ENCODE measurements at places on chromosomes 5 and 9.

- DNase-seq: no peak
These were observed 203.6 kb downstream of the SNX18 start for GRCh38 chr5:54721116-54721515.

DNA sequence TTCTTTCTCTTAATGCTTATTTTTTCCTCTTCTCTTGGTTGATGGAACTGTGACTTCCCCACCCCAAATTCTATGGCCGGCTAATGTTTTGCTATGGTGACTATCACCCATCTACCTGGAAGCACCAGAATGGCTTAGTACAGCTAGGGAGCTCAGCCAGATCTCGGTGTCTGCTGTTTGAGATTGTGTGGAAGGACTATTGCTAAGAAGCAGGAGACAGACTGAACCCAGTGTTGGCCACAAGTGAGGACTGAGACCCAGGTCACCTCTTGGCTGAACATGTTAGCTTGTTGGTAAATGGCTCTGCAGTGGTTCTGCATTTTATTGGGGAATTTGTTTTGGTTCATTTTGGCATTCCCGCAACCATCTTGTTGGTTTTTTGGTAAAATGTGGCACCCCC is 2.7 kb downstream of the PRRC2B start:
- DNase-seq: no peak

- no peak for DNase-seq
These were observed 52.3 kb upstream of the MYOT start for GRCh38 chr5:137815202-137815990.

GRCh38 chr5:111830333-111830732 is 73.3 kb upstream of the NREP start:
- DNase-seq: no peak

DNA sequence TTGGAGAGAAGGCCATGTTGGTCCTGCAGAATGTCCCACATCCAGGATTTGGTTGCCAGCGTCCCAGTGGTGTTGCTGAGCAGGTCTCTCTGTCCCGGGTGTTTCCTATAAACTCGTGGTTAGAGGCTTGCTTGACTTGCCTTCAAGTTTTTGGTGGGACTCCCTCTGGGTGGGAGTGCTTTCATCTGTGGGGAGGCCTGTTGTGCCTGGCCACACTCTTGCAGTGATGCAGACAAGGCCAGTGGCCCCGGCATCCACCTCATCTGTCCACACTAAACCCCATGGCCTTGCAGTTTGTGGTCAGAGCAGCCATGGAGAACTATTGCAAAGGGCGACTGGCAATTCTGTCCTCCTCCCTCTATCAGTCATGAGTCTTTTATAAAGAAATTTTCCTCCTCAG is 71.8 kb downstream of the PHF2 start:
- DNase-seq: no peak

GRCh38 chr5:179226696-179227095 is 118.6 kb downstream of the ADAMTS2 start:
- no peak for DNase-seq

- no peak for DNase-seq
These were observed 106.2 kb downstream of the RXRA start for GRCh38 chr9:134432471-134432870.

DNA sequence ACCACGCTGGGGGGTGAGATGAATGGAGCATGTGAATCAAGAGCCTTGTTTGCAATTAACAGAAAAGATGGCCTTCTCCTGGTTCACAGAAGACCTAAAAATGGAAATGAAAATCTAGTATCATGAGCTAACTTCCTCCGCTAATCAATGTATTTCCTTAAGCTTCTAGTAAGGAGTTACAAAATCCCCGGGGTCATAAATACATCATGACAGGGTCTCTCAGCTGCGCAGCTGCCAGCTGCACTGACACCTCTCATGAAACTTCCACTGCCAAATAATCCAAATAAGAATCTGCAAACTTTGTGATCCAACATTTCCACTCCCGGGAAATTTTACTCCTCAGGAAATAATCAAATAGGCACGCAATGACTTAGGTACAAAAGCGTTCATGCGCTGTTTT is 11.9 kb downstream of the MYO10 start:
- DNase-seq: no peak

GRCh38 chr5:3149899-3150298 is 398.4 kb upstream of the IRX2 start:
- no peak for DNase-seq

GRCh38 chr9:87236546-87236945 is 261.1 kb upstream of the DAPK1 start:
- no peak for DNase-seq

- no peak for DNase-seq
These were observed 44.0 kb upstream of the IER5L start for GRCh38 chr9:129221979-129222635.

- no peak for DNase-seq
These were observed 60.1 kb downstream of the PDE4D start for GRCh38 chr5:59833448-59833847.

GRCh38 chr5:139862803-139863202 is 67.2 kb downstream of the PSD2 start:
- no peak for DNase-seq

- DNase-seq: no peak
These were observed 262.0 kb downstream of the PLK2 start for GRCh38 chr5:58197875-58198274.

GRCh38 chr5:96256795-96257470 is 176.1 kb downstream of the PCSK1 start:
- DNase-seq: peak; percentile 79

DNA sequence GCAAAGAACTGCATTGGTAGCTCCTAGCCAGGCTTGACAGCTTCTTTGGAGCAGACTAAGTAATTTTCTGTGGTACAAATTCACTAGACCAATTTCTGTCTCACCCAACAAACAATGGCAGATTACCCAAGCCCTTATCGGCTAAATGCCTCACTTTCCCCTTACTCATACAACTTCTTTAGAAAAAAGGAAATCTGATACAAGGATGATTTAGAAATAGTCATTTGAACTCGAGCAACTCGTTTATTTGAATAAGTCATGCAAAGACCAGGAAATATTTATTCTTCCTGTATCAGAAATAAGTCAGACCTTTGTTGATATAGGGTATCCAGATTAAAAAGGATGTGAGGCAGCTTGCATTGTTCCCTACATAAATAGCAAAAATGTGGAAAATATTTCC is 170.4 kb upstream of the CDH6 start:
- DNase-seq: no peak

GRCh38 chr5:29131285-29131684 is 2062.2 kb upstream of the CDH6 start:
- no peak for DNase-seq

DNA sequence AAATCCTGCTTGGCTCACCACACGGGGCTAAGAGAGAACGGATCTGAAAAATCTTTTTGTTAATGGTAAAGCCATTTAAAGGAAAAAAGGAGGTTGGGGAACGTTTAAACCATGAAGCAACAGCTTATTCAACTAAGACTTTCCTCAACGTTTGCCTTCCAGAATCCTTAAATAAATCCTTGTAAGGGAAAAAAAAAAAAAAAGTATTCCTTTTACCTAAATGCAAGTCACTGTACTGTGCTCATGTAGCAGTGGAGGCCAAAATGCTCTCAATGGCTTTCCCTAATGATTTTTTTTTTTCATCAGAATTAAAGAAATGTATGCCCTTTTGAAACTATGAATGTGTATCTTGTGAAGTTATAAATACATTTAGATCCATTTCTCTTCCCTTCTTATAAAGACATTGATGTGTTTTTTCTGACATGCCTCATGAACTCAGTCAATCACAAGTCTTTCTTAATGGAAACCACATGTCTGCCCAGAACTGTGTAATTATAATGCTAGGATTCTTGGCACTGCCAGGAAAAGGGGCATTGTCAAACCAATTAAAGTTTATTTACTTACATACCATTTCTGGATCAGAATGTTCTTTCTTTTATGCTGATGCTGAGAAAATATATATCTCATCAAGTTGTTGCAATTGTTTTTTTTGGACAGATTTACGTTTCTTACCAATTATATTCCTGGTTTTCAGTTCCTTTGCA is 107.5 kb downstream of the EBF1 start:
- peak; percentile 51 for DNase-seq

GRCh38 chr5:179805070-179805528 is 1.6 kb downstream of the MGAT4B start:
- DNase-seq: no peak

DNA sequence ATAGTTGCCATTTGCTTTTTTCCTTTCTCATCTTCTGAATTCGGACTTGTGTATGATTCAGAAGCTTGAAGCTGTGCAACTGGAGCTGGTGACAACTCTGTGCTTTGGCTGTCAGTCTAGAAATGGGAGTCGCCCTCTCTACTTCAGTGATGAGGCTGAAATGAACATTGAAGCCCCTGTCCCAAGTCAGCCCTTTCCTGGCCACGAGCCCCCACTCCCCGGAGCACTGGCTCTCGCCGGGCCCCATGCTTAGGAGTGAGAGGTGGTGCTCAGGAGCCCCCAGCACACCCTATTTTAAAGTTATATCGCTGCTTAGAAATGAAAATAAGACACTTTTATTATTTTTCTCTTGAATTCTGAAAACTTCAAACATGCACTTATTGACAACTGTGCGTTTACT is 66.0 kb downstream of the PSMB7 start:
- DNase-seq: no peak
